ENCODE measurements at places on chromosomes 13 and 19.
A peak's percentile ranks its signal among the peaks of the same experiment; 100 is the strongest.

- DNase-seq = peak; percentile 85
These were observed 24.8 kb downstream of the C2CD4C start for GRCh38 chr19:383922-384798.

GRCh38 chr19:14059093-14059480 is 2.8 kb downstream of the PALM3 start:
- DNase-seq = peak; percentile 93

- no peak for DNase-seq
These were observed 56.1 kb upstream of the SERPINE3 start for GRCh38 chr13:51283371-51283770.

DNA sequence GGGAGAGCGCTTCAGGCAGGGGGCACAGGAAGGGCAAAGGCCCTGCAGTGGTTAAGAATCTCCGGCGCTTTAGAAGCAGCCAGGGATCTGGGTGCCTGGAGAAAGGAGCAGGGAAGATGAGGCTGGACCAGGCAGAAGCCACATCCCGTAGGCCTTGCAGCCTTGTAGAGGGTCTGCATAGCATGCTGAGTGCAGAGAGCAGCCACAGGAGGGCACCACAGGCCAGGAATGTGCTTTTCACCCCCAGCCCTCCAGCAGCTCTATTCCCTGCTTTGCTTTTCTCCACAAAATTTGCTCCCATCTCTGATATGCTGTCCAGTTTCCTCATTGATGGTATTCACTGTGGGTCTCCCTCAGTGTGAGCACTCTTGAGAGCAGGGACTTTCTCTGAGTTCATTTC is 5.7 kb downstream of the WDR62 start:
- peak; percentile 51 for DNase-seq

DNA sequence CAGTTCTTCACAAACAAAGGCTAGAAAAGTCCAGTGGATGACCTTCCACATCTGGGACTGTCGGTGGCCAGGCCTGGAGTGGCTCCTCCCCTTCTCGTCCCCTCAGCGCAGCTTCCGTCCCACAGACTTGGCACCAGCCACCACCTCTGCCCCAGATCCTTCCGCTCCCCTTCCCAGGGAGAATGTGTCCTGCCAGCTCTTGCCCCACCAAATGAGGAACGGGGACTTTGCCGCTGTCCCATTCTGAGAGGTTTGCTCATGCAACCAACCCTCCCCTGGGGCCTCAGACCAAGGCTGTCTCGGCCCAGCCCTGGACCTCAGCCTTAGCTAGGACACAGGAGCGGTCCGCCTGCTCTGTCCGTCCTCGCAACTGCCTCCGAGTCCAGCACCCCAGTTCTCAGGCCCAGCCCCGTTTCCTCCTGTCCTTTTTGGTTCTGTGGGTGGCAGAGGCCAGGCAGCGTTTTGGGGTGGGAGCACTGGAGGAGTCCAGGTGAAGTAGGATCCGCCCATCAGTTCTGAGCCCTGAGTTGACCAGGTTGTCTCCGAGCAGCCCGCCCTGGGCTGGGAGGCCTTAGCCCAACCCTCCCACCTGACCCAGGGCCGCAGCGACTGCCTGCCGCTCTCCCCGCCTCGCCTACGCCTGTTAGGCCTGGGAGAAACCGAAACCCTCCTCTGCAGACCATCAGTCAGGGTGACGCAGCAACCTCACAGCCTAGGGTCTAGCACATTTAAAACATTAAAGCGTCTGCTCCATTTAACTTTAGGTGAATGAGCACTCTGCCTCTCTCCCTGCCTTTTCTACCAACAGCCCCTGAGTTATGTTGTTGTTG is 284.3 kb downstream of the FOXO1 start:
- peak; percentile 47 for DNase-seq

- no peak for DNase-seq
These were observed 496 bp downstream of the ZNF574 start for GRCh38 chr19:42076380-42076944.
